Left ventricle myocardium superior (tissue), 1 donor: ENCODE measurements at places on chromosomes 16 and 17. TPM values are rescaled to one million over a fixed set of nuclear protein-coding genes. Genes with fewer than 3 reads are reported as not detected.
A peak's percentile ranks its signal among the peaks of the same experiment; 100 is the strongest.

The NOS2 gene
- total RNA-seq, result 0.12 TPM

The KCNJ12 gene
- 11.4 TPM for total RNA-seq

DNA sequence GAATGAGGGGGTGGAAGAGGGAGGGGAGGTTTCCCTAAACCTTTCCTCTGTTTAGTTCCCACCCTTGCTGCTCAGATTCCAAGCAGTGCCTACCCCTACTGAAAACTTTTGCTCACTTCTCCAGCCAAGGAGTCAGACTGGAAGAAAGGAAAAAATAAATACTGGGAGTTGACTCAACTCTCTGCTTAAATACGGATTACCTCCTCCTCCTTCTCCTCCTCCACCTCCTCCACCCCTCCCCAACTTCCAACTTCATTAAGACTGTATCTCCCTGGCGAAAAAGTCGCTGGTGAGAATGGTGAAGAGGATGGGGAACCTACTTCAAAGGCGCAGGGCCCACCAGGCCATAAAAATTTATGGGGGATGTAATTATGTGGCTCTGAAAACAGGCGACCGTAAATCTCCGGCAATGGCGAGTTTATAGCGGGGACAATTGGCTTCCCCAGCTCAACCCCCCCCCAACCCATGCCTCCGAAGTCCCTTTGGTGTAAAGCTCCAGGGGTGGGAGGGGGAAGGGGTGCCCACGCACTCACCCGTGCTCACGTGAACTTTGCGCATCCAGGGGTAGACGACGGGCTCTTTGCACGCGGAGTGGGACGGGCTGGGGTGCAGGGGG is 712 bp downstream of the HOXB4 start:
- no peak for DNase-seq

- peak; percentile 18 for DNase-seq
Observed at GRCh38 chr16:89041571-89042481, 51.8 kb upstream of the ACSF3 start.

GRCh38 chr17:59642565-59642964 is 22.9 kb downstream of the CLTC start:
- no peak for DNase-seq

The SAMD14 gene
- 1.2 TPM for total RNA-seq

DNA sequence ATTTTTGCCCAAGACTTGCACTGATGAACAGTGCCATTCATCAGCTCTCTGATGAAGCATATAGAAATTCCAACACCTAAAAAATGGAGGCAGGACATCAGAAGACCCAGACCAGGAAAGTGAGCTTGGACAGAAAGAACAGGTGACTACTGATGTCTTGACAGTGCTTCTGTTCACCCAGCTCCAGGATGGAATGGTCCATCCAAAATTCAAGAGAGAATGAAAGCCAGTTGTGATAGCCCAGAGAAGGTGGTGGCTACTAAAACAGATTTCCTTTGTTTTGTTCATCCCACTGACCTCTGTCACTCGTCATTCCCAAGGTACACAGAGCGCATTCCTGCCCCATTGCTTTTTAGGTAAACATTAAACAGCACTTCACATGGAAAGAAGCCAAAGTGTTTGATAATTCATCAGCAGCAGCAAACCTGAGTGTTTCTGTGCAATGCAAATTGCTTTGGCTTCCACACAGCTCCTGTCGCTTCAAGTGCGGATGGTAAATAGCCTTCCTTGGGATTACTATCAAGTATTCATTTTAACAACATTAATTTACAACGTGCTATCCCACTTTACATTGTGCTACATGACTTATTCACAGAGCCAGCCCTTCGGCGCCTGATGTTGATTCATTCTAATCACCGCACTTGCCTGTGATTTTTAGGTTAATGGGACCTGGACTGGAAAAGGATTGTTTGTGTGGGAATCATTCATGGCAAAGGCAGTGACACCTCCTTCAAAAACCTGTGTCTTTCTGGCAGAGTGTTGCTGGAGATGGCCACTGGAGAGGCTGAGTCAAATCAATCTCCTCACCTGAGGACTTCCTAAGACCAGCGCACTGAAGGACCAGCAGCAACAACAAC is 65.1 kb upstream of the TOX3 start:
- no peak for DNase-seq

GRCh38 chr17:19364699-19365498 is 2.4 kb upstream of the B9D1 start:
- peak; percentile 35 for DNase-seq

DNA sequence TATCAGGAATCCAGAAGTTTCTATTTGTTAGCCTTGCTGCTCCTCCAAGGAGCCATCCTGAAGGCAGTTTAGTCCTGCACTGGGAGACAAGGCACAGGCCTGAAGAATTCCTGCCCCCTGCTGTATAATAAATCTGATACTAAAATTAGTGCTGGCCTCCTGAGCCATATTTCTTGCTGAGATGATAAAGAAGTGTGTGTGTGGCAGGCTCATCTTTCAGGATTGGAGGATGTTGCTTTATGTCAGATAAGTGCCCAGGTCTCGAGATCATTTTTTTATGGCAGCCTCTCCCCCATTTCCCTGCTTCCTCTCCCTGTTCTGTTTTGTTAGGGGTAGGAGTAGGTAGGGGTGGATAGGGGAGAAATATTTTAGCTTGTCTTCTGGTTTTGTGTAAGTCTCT is 26.0 kb downstream of the MSI2 start:
- DNase-seq, result no peak

DNA sequence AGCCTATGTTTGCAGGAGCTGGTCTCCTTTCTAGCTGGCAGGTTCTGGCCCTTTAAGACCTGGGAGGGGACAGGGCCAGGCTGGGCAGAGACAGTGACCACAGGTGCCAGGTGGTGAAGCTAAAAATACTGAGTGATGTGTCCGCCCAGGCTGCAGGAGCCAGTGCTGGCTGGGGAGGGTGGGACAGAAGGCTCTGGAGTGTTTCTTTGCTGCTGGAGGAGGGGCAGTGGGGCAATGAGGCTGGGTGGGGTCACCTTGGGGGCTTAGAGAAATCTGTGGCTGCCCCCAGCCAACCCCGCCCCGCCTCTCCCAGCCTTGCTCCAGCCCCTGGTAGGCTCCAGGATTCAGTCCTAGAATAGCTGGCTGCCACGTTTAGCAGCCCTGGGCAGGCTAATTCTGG is 30.4 kb upstream of the SBK1 start:
- peak; percentile 81 for DNase-seq

DNA sequence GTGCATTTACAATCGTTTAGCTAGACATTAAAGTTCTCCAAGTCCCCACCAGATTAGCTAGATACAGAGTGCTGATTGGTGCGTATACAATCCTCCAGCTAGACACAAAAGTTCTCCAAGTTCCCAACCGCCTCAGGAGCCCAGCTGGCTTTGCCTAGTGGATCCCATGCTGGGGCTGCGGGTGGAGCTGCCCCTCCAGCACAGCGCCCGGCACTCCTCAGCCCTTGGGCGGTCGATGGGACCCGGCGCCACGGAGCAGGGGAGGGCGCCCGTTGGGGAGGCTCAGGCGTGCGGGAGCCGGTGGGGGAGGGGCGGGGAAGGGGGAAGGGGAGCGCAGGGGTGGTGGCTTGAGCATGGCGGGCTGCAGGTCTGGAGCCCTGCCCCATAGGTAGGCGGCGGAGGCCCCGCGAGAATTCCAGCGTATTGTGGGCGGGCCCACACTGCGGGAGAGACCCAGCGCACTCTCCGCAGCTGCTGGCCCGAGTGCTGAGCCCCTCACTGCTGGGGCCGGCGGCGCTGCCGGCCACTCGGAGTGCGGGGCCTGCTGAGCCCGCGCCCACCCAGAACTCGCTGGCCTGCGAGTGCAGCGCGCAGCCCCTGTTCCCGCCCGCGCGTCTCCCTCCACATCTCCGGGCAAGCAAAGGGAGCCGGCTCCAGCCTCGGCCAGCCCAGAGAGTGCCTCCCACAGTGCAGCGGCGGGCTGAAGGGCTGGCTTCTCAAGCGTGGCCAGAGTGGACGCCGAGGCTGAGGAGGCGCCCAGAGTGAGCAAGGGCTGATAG is 907.5 kb downstream of the CDH8 start:
- no peak for DNase-seq

GRCh38 chr17:78962345-78962983 is 17.3 kb downstream of the LGALS3BP start:
- DNase-seq, result no peak

- no peak for DNase-seq
Observed at GRCh38 chr16:52921104-52921503, 131.6 kb downstream of the CHD9NB start.

The ZNF598 gene
- 16.0 TPM for total RNA-seq
